ENCODE measurements at places on chromosomes 7 and 10.

GRCh38 chr7:22864855-22865601 lies 42.4 kb upstream of the TOMM7 start:
- no peak for DNase-seq
- H3K27ac ChIP-seq: no peak overlapping the region
- H3K36me3 ChIP-seq: no peaks in the 10 kb centered on the region
- H3K4me1 ChIP-seq: peaks cover 5% of the 10 kb centered on the region
- H3K4me3 ChIP-seq: no peak overlapping the region

GRCh38 chr7:156473476-156474240 lies 166.9 kb upstream of the RNF32 start:
- peak; percentile 31 for DNase-seq
- H3K4me3 ChIP-seq: no peak overlapping the region
- H3K4me1 ChIP-seq: peaks cover 8% of the 10 kb centered on the region
- H3K27me3 ChIP-seq: no peaks in the 10 kb centered on the region
- no peaks in the 10 kb centered on the region for H3K36me3 ChIP-seq

- peak; percentile 8 for DNase-seq
- no peak overlapping the region for H3K27ac ChIP-seq
- H3K4me1 ChIP-seq: no peaks in the 10 kb centered on the region
- no peaks in the 10 kb centered on the region for H3K36me3 ChIP-seq
- H3K27me3 ChIP-seq: no peaks in the 10 kb centered on the region
These were observed 85.3 kb upstream of the CCDC6 start for GRCh38 chr10:59991661-59992060.

- H3K4me3 ChIP-seq: no peak overlapping the region
- no peak overlapping the region for H3K27ac ChIP-seq
- no peaks in the 10 kb centered on the region for H3K27me3 ChIP-seq
- H3K4me1 ChIP-seq: peaks cover 12% of the 10 kb centered on the region
- no peak for DNase-seq
These were observed 88.2 kb downstream of the ZNF438 start for GRCh38 chr10:30943451-30943850.

- no peak for DNase-seq
- H3K4me1 ChIP-seq: peaks cover 6% of the 10 kb centered on the region
- no peak overlapping the region for H3K27ac ChIP-seq
- H3K36me3 ChIP-seq: no peaks in the 10 kb centered on the region
- no peaks in the 10 kb centered on the region for H3K27me3 ChIP-seq
- H3K4me3 ChIP-seq: no peak overlapping the region
These were observed 10.7 kb downstream of the KIAA1549 start for GRCh38 chr7:138970446-138970845.

DNA sequence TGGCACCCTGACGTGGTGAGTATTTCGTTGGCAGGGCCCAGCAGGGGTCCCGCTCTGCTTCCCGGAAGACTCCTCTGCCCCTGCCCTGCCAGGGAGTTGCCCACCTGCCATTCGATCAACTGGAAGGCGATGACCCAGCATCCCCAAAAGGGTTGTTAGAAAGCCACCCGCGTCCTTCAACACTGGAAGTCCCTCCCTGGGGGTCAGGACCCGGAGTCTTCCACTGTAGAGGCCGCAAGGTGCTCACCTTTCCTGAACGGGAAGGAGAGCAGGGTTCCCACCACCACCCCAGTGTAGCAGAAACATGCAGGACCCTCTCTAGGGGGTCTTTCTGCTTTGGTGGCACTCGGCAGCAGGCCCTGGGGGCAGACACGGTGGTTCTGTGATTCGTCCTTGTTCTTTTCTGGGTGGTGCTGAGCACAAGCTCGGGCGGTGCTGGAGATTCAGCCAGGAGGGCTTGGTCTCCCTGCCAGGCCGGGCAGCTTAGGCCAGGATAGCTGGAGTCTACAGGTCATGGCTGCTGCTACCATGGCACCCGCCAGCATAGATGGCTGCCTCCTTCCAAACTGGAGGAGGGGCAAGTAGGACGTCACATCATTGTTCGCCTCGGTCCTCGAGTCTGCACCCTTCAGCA lies 19.6 kb upstream of the DPYSL4 start:
- no peak overlapping the region for H3K4me3 ChIP-seq
- no peaks in the 10 kb centered on the region for H3K36me3 ChIP-seq
- no peaks in the 10 kb centered on the region for H3K27me3 ChIP-seq
- H3K27ac ChIP-seq: no peak overlapping the region
- H3K4me1 ChIP-seq: no peaks in the 10 kb centered on the region
- DNase-seq: no peak

All from endothelial cell of umbilical vein (primary cell).